ENCODE measurements at places on chromosomes 16 and 17.

DNA sequence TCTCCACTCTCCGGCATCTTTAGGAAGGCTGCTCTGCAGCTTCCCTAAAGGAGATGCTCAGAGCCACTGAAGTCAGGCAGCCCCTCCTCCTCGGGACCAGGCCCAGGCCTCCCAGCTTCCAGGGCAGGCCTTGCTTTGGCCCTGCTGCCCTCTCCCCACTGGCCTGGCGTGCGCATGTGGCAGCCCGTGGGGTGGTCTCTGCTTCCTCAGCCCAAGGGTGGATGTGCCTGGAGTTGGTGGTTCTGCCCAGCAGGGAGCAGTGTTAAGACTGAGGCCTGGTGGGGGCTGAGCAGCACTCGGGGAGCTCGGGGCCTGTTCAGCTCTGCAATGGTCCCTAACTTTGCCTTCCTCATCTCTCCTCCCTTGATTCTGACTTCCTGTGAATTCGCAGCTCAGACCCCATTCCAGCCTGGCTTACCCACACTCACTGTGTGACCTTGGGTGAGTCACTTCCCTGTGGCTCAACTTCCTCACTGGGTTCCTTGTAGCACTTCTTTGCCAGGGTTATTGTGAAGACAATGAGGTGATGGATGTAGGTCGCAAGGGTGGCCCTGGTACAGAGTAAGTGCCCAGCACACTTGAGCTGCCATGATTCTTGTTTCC, 63.2 kb downstream of the NKD1 start:
- DNase-seq, result peak; percentile 17

DNA sequence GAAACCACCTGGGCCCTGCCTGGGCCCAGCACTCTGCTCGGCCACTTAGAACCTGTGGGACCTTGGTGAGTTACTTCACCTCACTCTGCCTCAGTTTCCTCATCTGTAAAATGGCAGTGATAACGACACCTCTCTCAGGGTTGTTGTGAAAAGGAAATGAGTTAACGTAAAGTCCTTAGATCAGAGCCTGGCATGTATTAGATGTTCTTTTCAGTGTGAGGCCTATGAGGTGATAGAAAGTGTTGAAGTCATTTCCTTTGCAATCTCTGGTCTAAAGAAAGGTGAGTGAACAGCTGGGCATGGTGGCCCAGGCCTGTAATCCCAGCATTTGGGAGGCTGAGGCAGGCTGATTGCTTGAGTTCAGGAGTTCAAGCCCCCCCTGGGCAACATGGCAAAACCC, 51.7 kb upstream of the LGALS9 start:
- no peak for DNase-seq

DNA sequence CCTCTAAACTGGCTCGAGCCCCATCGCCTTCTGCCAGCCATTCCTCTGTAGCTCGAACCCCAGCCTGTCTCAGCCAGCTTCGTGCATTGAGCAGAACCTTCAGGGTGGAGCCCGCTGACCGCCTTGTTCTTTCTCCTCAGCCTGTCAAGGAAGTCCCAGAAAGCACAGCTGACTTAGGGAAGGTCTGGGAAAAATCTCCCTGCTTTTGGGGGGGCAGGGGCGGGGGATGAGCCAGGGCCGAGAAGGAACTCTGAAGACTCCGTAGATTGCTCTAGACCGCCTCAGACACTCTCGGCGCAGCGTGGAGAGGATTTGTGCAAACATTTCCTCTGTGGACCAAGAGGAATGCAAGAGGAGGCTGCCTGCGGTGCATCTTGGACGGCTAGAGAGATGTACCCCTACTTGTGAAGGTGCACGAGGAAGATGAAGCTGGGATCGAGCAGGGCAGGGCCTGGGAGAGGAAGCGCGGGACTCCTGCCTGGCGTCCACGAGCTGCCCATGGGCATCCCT, at the start of gene GLP2R:
TSS of gene GLP2R (plus strand) at position 284 of the 510 bp plus-strand sequence. CDS start at position 424, 140 bp downstream.
- DNase-seq, result no peak

DNA sequence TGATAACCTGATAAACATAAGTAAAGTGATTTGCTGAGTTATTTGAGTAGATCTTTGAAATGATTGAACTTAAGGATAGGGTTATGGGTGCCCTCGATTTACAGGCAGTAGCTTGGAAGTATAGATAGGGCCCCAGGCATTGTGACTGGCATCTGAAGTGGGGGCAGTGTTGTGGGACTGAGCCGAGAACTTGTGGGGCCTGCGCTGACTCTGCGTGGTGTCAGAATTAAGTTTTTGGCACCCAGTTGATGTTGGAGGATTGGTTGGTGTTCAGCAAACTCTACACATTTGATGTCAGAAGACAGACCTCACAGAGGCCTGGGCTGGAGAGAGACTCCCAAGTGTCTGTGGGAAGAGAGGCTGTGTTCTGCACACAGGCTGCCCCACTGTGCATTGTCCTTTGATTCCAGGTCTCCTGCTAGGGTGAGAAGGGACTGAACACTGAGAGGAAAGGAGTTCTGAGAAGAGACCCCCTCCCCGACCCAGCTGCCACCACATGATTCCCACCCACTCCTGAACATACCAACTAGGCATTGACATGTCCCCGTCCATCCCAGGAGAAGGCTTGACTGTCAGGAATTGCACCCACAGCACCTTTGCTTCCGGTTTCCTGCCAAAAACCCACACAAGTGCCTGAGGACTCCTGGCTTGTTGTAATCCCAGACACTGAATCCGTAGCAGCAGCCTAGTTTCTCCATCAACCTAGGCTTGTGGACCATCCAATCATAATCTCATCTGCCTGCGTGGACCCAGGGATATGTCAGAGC, 4.5 kb downstream of the ZNF267 start:
- no peak for DNase-seq

- DNase-seq, result no peak
These were observed 147.6 kb downstream of the SOX9 start for GRCh38 chr17:72268431-72268830.

DNA sequence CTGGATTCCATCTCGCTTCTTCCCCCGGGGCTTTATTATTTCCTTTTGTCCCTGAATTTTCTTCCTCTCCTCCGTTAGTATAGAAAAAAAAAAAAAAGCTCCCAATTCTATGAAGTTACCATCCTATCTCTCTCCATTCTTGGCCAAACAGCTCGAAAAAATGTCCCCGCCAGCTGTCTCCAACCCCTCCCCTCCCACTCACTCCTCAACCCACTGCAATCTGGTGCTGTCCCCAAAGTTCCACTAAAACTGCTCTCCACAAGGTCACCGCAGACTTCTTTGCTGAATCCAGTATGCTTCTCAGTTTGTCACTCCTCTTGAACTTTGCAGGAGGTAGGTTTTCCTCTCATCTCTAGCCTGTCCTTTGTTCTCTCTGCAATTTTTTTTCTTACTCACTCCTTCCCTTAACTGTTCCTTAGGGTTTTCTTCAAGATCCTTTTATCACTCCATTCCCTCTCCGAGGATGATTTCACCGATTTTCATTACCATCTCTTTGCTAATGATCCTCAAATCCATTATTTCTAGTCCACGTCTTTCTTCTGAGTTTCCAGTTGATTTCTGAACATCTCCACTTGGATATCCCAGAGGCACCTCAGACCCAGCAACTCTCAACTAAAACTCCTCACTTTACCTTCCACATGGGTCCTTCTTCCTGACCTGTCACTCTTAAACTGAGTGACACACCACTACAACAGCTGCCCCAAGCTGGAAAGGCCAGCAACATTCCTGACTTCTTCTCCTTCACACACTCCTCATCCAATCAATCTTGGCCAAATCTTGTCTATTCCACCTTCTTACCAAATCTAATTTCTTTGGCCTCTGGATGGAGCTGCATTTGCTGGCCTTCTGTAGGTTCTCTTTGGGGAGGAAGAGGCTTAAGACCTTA, 1.5 kb upstream of the SUMO2 start:
- no peak for DNase-seq

- peak; percentile 82 for DNase-seq
These were observed at the start of gene IL21R for GRCh38 chr16:27401768-27402568. Gene IL21R (plus strand): TSS chr16:27402174. CDS start chr16:27430072, 27,898 bp downstream.

DNA sequence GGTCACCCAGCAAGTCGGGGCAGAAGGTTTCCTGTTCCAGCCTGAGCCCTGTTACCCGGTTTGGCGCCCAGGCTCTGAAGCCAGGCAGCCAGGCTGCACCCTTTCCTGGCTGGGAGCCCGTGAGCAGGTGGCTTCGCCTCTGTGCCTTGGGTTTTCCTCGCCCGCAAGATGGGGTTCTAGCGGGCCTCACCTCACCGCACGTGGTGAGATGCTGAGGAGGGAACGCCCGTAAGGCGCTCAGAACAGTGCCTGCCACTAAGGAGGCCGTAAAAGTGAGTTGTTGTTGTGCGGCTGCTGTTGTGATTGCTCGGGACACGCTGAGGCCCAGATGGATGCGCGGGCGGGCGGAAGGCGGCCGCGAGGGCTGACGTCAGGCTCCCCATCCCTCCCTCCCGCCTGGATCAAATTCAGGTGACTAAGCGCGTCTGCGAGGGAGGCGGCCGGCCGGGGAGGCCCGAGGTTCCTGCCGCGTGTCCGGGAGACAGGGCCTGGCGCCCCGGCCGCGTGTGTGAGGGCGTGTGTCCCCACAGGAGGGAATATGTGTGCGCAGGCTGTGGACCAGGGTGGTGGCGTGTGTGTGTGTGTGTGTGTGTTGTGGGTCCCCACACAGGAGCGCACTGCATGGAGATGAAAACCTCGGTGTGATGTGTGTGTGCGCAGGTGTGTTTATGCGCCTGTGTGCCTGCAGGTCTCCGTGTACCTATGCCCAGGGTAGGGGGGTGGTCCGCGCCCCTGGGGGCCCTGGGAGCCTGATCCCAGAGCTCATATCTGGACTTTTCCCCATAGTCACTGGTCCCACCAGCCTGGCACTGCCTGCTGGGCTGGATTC, 4.3 kb downstream of the CAMKK1 start:
- peak; percentile 93 for DNase-seq

GRCh38 chr17:60604686-60605334, 4.8 kb downstream of the PPM1D start:
- no peak for DNase-seq

DNA sequence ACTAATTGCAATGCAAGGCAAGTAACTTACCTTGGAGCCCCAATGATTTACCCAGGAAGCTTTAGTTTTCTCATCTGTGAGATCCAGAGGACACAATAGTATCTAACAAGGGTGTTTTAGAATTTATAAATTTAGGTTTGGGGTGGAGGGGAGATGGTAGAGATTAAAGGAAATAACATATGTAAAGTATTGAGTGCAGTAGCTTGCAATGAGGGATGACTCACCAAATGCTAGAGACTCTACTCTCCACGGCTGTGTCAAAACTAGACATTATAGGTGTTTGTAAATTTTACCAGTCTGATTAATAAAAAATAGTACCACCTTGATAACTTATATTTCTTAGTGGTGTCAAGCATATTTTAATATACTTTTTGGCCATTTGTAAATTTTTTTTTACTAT, 3.7 kb upstream of the ABCA9 start:
- DNase-seq, result no peak

- DNase-seq, result no peak
These were observed 15.6 kb downstream of the PMP22 start for GRCh38 chr17:15249487-15249886.

Measured in right cardiac atrium (tissue), 5 donors.